ENCODE measurements at places on chromosomes 3 and 15.

GRCh38 chr3:19885468-19885867 lies 48.5 kb downstream of the EFHB start:
- no peak for DNase-seq

- DNase-seq, result no peak
Observed at GRCh38 chr3:38608086-38608775, 41.3 kb downstream of the SCN5A start.

- no peak for DNase-seq
Observed at GRCh38 chr3:49135499-49135898, 2.6 kb upstream of the LAMB2 start.

GRCh38 chr15:38868326-38869114 lies 303.9 kb upstream of the RASGRP1 start:
- no peak for DNase-seq

DNA sequence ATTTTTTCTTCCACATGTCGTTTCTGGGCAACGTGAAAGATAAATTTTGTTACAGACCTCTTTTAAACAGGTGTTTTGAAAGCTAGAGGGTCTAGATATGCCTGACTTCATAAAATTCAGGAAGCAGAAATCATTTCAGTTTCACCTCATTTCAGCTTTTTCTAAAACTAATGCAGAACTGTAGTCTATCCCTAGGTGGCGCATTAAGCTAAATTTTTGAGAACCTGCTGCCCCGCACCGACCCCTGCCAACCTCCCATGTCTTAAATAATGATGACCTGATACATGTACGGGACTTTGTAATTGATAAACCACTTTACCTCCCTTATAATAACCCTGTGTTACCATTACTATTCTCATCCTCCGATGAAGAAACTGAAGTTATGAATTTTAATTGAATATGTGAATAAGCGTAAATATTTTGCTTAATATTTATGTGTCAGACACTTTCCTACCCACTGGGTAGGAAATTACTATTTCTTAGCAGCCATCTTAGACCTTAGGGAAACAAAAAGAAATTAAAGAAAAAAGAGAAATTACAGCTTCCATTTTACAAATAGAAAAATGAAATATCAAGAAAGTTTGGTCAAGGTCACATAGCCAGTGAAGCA lies 78.7 kb upstream of the GCNT3 start:
- no peak for DNase-seq

GRCh38 chr3:66383023-66383422 lies 117.8 kb downstream of the LRIG1 start:
- no peak for DNase-seq

All from cortex of kidney (tissue), 1 donor.